ENCODE measurements at places on chromosomes 6 and 20.

- no peak for DNase-seq
Measured at GRCh38 chr6:129663531-129663930, 46.4 kb downstream of the ARHGAP18 start.

GRCh38 chr20:46752728-46753127 is 43.3 kb downstream of the SLC2A10 start:
- DNase-seq: peak; percentile 61

- no peak for DNase-seq
Measured at GRCh38 chr6:117515326-117515725, 32.9 kb downstream of the DCBLD1 start.

- DNase-seq: no peak
Measured at GRCh38 chr20:54177378-54177777, 3.6 kb upstream of the CYP24A1 start.

GRCh38 chr6:3801960-3802359 is 47.2 kb upstream of the FAM50B start:
- DNase-seq: no peak

DNA sequence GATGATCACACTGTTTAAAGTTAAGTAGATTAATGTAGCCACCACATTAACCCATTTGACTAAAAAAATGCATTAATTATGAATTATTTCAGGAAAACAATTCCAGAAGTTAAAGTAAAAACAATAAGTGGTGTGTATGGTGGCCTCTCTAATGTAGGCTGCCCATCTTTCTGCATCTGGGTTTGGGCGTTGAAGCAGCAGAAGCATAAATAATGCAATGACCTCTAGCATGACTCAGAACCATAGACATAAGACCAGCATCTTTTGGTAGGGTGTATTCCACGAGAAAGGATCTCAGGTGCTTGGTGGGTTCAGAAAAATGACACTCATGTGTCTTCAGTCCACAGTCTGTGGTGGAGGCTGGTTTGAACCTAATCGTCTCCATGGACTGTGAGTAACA is 18.6 kb upstream of the NKAIN2 start:
- no peak for DNase-seq
